HEK293T (cell line): ENCODE measurements at places on chromosomes 6 and 20.
A peak's percentile ranks its signal among the peaks of the same experiment; 100 is the strongest.

GRCh38 chr6:101668496-101669030 is 275.1 kb downstream of the GRIK2 start:
- DNase-seq: no peak

- no peak for DNase-seq
These were observed 28.6 kb downstream of the CST8 start for GRCh38 chr20:23519556-23519955.

GRCh38 chr20:36045373-36045714 is 77.0 kb downstream of the CNBD2 start:
- DNase-seq: no peak

DNA sequence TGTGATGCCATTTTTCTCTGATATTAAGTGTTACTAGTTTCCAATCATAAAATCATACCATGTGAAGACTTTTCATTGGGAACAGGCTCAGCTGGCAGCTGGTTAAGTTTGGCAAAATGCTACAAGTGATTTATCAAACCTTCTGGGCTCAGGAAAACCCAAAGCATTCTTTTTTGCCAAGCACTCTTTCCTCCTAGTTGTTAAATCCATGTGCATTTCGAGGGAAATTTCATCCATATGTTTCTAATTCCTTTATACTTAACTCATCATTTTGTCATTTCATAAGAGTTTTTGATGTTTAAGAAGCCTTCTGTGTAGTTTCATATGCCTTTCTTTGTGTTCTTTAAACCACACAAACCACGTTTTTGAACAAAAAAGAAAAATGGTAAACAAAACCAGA is 217.6 kb upstream of the PDE10A start:
- no peak for DNase-seq

GRCh38 chr20:10314198-10314597 is 95.6 kb downstream of the SNAP25 start:
- no peak for DNase-seq

- no peak for DNase-seq
These were observed 236.2 kb downstream of the GRM1 start for GRCh38 chr6:146265056-146265455.

DNA sequence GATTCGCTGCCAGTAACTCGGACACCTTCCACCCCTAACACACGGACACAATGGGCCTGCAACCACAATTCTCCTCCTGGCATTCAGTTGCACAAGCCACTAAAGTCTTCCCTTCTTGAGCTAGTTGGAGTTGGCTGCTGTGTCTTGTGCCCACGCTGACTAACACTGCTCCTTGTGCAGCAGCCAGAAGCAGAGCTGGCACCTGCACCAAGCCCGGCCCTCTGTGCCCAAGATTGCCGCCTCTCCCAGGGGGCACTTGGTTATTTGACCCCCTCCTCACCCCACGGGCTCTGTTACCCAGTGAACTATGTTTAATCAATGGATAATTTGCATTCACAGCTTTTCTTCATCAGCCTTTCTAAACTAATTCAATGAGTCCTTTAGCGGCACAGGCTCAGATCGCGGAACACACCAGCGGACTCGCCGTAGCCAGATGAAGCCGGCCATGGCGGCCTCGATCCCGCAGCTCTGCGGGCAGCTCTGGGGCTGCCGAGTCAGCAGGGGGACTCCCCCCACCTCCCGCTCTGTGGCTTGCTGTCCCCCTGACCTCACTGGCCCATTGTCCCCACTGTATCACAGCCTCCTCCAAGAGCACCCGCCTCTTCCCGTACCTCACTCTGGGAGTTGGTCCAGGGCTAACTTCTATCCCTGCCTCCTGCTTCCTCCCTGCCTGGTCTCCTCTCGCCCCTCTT is 94.8 kb upstream of the AFDN start:
- DNase-seq: no peak

- no peak for DNase-seq
These were observed 48.0 kb downstream of the HNF4A start for GRCh38 chr20:44403194-44404112.

GRCh38 chr20:51174536-51174935 is 151.6 kb upstream of the KCNG1 start:
- no peak for DNase-seq

DNA sequence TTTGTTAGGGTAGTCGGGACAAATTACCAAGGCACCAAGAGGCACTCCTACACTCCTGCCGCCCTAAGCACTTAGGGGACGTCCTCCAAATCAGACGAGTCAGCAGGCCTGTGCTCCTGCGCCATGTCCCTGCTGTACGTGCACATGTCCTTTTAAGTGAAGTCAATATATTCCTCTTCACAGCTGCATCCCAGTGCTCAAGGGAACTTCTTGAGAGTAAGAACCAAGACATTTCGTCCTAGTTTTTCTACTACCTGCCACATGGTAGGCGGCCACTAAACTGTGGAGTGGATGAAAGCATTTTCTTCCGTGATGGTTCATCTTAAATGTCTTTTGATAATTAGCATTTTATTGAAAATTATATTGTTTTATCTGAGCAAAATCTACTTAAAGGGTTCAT is 100.7 kb downstream of the RPP40 start:
- DNase-seq: no peak

DNA sequence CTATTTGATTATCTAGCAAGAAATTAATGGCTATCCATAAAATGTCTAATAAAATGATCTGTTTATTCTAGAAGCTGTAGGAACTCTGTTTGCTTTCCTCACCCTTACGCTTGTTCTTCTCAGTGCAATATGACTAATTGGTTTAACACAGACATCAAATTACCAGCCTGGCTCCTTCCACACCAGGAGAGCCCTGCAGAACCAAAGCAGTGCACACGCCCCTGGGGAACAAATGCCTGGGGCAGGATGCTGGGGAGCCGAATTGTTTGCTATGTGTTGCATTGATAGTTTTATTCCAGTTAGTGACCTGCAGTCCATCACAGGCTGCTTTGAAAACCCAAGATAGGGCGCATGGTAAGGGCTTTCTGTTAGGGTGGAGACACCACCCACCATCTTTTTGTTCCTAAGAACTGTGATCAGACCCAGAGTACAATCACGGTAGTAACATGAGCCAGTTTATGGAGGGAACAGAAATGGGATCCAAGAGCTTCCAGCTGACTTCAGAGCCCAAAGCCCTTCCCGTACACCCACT is 126.4 kb upstream of the CD93 start:
- DNase-seq: no peak

- DNase-seq: no peak
These were observed 100.5 kb upstream of the SASH1 start for GRCh38 chr6:148242180-148242579.

GRCh38 chr6:154605178-154605881 is 94.8 kb upstream of the CNKSR3 start:
- no peak for DNase-seq

GRCh38 chr6:163404825-163405265 is 9.7 kb upstream of the QKI start:
- no peak for DNase-seq

DNA sequence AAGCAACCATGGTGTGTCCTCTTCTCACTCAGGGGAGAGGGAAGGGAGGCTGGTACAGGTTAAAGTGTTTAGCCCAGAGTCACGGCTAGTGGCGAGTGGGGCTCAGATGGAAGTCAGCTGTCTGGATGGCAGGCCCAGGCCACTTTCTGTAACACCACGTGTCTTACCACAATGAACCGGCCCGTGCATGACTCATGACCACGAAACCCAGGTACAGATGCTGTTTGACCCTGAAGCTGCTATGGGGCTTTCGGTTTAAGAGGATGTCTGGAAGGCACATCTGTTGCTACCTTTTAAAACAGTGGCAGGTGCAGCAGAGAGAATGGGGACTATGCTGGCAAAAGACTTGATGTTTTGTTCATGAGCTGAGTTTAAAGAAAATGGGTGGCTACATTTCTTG is 36.5 kb upstream of the MPC1 start:
- DNase-seq: no peak

DNA sequence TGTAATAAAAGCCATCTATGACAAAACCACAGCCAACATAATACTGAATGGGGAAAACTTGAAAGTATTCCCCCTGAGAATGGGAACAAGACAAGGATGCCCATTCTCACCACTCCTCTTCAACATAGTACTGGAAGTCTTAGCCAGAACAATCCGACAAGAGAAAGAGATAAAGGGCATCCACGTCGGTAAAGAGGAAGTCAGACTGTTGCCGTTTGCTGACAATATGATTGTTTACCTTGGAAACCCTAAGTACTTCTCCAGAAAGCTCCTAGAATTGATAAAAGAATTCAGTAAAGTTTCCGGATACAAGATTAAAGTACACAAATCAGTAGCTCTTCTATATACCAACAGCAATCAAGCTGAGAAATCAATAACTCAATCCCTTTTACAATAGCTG is 14.0 kb upstream of the RUNX2 start:
- DNase-seq: no peak

DNA sequence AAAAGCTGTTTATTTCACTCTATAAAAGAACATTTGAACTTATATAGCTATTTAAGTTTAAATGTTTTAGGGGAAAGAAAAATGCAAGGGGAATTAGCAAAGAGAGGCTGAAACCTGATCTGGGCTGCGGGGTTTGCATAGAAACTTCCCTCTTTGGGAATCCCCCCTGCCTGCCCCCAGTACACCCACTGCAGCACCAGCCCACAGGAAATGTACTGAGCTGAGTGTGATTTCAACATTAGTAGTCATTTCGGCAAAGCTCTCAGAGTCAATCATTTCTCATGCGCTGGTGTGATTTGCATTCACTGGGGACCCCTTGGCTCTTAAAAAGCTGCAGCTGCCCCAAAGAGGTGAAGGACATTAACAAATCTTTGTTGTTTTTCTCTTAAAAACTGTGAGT is 859.4 kb downstream of the MAFB start:
- DNase-seq: no peak

DNA sequence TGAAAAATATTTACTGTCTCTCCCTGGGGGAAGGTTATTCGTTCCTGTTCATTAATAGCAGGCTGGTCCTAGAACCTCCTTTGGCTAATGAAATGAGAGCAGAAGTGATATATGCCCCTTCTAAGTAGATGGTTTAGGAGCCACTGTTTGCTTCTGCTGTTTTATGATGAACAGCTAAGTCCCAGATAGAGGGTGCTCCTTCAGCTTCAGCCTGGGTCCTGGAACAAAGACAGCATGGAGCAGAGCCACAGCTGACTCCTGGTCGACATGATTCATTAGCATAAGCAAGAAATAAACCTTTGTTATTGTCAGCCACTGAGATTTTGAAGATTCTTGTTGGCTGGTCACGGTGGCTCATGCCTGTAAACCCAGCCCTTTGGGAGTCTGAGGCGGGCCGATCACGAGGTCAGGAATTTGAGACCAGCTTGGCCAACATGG is 47.8 kb upstream of the ARMC2 start:
- no peak for DNase-seq

- DNase-seq: peak; percentile 61
These were observed 165.1 kb downstream of the ARID1B start for GRCh38 chr6:156942266-156942665.

GRCh38 chr6:119454714-119455113 is 105.2 kb upstream of the MAN1A1 start:
- no peak for DNase-seq

DNA sequence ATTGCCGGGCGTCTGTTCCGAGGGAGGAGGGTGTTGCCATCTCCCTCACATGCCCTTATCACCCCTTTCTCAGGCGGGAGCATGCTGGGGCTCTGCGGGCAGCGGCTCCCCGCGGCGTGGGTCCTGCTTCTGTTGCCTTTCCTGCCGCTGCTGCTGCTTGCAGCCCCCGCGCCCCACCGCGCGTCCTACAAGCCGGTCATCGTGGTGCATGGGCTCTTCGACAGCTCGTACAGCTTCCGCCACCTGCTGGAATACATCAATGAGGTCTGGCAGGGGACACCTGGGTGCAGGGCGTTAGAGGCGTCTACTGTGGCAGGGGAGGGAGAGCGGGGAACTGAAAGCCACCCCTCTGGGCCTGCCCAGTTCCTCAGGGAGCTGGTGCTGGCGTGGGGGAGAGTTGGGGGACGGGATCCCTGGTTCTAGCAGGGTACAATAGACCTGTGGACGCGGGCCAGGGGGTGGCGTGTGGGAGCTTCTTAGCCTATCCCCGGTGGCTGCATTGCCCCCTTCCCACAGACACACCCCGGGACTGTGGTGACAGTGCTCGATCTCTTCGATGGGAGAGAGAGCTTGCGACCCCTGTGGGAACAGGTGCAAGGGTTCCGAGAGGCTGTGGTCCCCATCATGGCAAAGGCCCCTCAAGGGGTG is 697 bp downstream of the PPT2 start:
- peak; percentile 72 for DNase-seq

GRCh38 chr6:32973144-32974015 is 5.0 kb downstream of the BRD2 start:
- DNase-seq: no peak

DNA sequence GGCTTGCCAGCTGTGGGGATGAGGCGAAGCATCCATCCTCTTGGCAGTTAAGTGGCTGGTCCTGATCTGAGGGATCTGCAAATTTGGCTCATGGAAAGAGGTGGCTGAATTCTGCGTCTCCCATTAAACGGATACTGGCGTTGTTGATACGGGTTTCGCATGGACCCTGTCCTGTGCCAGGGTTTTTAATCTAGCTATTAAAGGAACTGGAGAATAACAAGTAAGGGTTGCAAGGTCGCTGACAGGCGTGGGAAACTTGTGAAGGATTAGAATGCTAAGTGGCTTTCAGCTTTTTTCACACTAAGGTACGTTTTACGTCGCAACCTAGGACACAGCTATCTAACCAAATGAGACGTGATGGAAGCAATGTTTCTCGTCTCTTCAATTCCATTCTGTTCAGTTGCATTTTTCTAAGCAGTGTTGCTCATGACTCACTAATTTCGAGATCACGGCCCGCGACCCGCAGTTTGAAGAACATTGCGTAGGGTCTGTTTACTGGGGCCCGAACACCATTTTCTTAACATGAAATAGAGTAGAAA is 852 bp downstream of the GMNN start:
- DNase-seq: no peak

- no peak for DNase-seq
These were observed 69.5 kb upstream of the ELOVL5 start for GRCh38 chr6:53418288-53418687.

DNA sequence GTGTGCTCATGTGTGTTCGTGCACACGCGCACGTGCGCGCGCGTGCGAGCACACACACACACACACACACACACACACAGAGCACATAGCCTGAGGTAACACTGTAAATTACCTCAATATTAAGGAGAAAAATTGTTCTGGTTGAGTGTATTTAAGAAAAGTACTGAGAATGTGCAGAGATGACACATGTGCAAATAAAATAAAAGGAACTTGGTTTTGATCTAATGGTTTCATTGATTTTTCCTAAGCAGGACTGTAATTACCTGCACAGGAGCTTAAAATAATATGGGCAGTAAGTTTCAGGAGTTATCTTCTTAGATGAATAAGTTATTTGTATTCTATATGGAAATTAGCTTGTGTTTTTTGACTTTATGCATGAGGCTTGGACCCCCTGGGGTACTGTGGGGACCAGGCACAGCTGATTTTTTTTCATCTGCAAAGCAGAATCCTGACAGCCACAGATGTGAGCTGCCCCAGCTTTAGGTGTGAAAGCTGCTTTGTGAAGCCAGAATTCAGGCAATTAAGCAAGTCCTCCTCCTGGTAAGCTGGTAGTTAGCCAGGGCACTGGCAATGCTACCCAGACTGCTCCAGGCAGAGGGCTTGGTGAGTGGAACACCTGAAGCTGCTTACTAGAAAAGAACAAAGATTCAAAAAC is 1040.6 kb upstream of the CITED2 start:
- no peak for DNase-seq

- DNase-seq: no peak
These were observed 71.5 kb upstream of the LAMP5 start for GRCh38 chr20:9442858-9443257.

- no peak for DNase-seq
These were observed 12.5 kb downstream of the AGPAT4 start for GRCh38 chr6:161261325-161261724.
